ENCODE measurements at places on chromosomes 6 and 20. TPM values are rescaled to one million over a fixed set of nuclear protein-coding genes. Genes with fewer than 3 reads are reported as not detected.

DNA sequence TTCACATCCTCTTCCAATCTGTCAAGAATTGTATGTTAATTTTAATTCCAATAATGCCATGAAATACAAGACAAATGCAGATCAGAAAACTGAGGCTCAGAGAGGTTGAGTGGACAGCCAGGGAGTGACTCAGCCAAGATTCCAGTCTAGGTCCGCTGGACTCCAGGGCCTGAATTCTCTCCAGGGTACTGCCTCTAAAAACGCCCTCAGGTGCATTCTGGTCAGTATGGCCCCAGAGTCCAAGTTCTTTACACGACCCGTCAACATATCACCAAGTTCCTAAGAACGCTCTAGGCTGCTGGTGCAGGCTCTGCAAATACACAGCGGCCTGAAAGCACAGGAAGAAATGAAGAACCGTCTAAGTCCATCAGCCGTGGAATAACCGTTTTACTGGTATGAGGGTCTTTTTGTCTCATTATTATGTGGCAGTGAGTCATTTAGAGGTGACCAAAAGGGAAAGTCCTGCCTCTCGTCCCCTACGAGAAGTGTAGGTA lies 709 bp upstream of the ASXL1 start:
- no peak for DNase-seq
- peaks cover 10% of the 10 kb centered on the region for H3K36me3 ChIP-seq
- peak overlapping the region; percentile 100 for H3K27ac ChIP-seq

- no peak overlapping the region for H3K4me3 ChIP-seq
- H3K27me3 ChIP-seq, result no peaks in the 10 kb centered on the region
- H3K4me1 ChIP-seq, result peaks cover 3% of the 10 kb centered on the region
- peaks cover 11% of the 10 kb centered on the region for H3K36me3 ChIP-seq
These were observed 27.9 kb downstream of the CENPW start for GRCh38 chr6:126367849-126368248.

GRCh38 chr6:52049252-52050050 lies 38.0 kb downstream of the PKHD1 start:
- no peaks in the 10 kb centered on the region for H3K36me3 ChIP-seq
- H3K27me3 ChIP-seq, result peaks cover 12% of the 10 kb centered on the region
- no peak overlapping the region for H3K4me3 ChIP-seq
- no peak overlapping the region for H3K27ac ChIP-seq
- no peak for DNase-seq

GRCh38 chr20:49247792-49248191 lies 28.6 kb downstream of the DDX27 start:
- DNase-seq, result no peak
- peaks cover 6% of the 10 kb centered on the region for H3K4me1 ChIP-seq
- no peak overlapping the region for H3K4me3 ChIP-seq

- H3K27ac ChIP-seq, result no peak overlapping the region
- H3K27me3 ChIP-seq, result no peaks in the 10 kb centered on the region
- H3K4me1 ChIP-seq, result peaks cover 4% of the 10 kb centered on the region
- DNase-seq, result no peak
- no peak overlapping the region for H3K4me3 ChIP-seq
- peaks cover 4% of the 10 kb centered on the region for H3K36me3 ChIP-seq
These were observed 25.6 kb upstream of the AHI1 start for GRCh38 chr6:135522965-135523692.

CCN6 gene
- total RNA-seq, result not detected

BPIFB2 gene
- not detected for total RNA-seq

CST7 gene
- 92.0 TPM for total RNA-seq

DNA sequence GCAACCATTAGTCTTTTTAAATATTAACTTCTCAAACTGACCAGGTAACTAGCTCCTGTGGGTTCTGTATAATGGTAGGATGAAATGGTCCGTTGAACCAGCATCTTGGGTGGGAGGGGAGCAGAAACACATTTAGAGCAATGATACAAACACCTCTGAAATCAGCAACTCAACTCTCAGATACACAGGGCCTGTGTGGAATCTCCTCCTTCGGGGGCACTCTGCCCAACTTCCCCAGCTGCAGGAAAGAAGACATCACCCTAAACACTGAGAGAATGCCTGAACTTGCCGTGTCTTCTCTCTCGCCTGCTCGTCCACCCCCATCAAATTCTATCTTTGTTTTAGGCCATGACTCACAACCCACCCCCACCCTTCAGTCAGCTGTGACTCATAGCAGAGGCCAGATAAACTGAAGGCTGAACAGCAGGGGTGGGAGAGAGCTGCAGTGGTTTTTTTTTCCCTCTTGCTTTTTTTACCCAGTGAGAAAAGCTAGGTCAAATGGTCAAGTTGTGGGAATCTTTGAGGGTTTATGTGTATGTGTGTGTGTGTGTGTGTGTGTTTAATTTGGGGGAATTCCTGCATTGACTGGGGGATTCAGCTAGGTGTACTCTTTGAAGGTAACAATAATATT lies 593.4 kb upstream of the JAG1 start:
- H3K27ac ChIP-seq, result no peak overlapping the region
- no peak for DNase-seq
- no peak overlapping the region for H3K4me3 ChIP-seq
- no peaks in the 10 kb centered on the region for H3K4me1 ChIP-seq
- no peaks in the 10 kb centered on the region for H3K36me3 ChIP-seq
- H3K27me3 ChIP-seq, result no peaks in the 10 kb centered on the region

DNA sequence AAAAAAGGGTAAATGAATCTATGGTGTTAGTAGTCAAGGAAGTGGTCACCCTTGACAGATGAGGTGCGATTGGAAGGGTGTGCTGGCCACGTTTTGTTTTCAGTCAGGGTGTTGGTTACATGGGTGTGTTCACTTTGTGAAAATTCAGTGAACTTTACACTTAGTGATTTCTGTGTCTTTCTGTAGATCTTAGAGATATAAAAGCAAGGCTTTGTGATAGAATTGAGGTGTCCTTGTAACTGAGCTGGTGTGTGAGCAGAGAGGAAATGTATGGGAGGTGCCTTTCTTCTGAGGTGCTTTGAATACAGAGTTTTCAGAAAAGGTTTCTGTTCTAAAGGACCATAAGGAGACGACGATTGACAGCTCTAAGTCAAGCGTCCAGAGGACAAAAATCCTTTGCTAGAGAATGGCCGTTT lies 90.5 kb downstream of the SAMD3 start:
- peaks cover 52% of the 10 kb centered on the region for H3K36me3 ChIP-seq
- DNase-seq, result peak; percentile 41
- peak overlapping the region; percentile 94 for H3K27ac ChIP-seq
- H3K4me3 ChIP-seq, result peak overlapping the region; percentile 74

- peaks cover 43% of the 10 kb centered on the region for H3K4me1 ChIP-seq
- peaks cover 14% of the 10 kb centered on the region for H3K36me3 ChIP-seq
- H3K27me3 ChIP-seq, result no peaks in the 10 kb centered on the region
- H3K4me3 ChIP-seq, result peak overlapping the region; percentile 28
These were observed 100.8 kb downstream of the TNFAIP3 start for GRCh38 chr6:137967689-137968454.

DNA sequence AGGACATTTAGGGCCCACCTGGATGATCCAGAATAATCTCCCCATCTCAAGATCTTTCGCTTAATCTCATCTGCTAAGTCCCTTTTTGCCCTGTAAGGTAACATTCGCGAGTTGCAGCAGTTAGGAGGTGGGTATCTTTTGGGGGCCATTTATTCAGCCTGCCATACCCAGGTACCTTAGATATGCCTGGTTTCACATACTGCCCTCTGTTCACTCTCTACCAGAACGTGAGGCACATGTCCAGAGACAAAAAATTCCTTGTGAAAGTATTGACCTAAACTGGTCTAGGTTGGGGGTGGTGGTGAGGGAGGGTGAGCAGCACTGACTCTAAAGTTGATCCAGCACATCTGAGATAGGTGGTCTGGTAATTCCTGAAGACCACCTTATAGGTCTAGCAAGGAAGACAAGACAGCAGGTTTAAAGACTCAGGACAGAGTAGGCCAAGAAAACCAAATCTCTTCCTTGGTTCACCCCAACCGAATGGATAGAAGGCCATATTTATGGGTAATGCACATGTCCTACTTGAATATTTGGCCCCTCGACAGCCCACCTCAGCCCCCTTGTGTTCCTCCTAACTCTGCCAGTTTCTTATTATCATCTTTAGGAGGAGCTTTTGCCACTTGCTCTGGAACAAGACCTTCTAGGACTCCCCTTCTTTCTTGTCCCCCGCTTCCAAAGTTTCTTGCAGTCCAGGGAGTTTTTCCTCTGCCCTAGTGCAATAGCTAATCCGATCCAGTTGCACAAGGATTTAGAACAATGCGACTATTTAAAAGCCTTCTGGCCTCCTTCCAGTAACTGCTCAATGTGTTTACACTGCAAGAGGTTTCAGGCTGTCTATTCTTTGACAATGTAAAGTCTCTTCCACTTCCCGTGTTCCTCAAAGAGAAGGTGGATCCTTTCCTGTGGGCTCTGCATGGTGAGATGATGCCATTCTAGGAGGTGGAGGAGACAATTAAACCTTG lies 213.0 kb upstream of the LAMP5 start:
- no peaks in the 10 kb centered on the region for H3K4me1 ChIP-seq
- H3K27ac ChIP-seq, result no peak overlapping the region
- no peak overlapping the region for H3K4me3 ChIP-seq
- no peaks in the 10 kb centered on the region for H3K27me3 ChIP-seq
- H3K36me3 ChIP-seq, result no peaks in the 10 kb centered on the region

DSP gene
- 0.17 TPM for total RNA-seq

ABCC10 gene
- total RNA-seq, result 51.0 TPM

DNA sequence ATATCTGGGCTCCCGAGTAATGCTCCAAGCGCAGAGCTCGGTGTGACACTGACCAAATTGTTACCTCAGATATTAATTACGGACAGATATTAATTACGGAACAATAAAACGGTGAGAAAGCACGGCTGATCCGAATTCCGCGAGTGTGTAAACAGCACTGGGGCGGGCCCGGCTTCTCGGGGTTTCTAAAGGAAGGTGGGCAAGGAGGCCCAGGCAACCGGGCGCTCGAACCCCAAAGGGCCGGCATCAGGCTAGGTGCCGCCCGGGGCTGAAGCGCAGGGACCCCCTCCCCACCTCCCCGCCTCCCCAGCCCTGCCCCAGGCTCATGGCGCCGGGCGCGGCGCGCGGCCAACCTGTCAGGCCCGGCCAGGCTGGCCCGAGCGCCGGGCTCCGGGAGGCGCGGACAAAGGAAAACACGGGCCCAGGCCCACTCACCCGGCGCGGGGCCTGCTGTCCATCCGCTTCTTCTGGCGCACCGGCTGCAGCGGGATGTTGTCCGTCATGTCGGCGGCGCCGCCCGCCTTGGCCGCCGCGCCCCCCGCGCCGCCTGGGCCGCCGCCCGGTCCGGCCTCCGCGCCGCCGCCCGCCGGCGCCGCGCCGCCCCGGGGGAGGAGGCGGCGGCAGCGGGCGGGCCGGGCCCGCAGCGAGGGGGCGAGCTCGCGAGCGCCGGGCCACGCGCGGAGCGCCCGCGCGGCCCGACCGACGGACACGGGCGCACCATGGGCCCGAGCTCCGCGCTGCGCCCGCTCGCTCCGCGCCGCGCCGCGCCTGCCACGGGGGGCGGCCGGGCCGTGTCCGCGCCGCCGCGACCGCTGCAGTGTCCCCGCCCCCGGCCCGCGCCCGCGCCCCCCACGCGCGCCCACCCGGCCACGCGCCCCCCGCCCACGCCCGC lies at the start of gene ATP9A:
TSS of gene ATP9A (minus strand) at position 524 of the 892 bp plus-strand sequence. CDS start at position 503, 21 bp downstream.
- peak within 1 kb of the TSS; percentile 51 for H3K27ac ChIP-seq
- peaks cover 2% of the 10 kb centered on the region for H3K36me3 ChIP-seq
- peaks cover 51% of the 10 kb centered on the region for H3K27me3 ChIP-seq
- H3K4me3 ChIP-seq, result peak within 1 kb of the TSS; percentile 72
- peak; percentile 27 for DNase-seq

- no peak for DNase-seq
- H3K27ac ChIP-seq, result peak overlapping the region; percentile 93
- no peaks in the 10 kb centered on the region for H3K27me3 ChIP-seq
- peaks cover 28% of the 10 kb centered on the region for H3K36me3 ChIP-seq
These were observed 942 bp downstream of the ACAT2 start for GRCh38 chr6:159762681-159763293.

DNA sequence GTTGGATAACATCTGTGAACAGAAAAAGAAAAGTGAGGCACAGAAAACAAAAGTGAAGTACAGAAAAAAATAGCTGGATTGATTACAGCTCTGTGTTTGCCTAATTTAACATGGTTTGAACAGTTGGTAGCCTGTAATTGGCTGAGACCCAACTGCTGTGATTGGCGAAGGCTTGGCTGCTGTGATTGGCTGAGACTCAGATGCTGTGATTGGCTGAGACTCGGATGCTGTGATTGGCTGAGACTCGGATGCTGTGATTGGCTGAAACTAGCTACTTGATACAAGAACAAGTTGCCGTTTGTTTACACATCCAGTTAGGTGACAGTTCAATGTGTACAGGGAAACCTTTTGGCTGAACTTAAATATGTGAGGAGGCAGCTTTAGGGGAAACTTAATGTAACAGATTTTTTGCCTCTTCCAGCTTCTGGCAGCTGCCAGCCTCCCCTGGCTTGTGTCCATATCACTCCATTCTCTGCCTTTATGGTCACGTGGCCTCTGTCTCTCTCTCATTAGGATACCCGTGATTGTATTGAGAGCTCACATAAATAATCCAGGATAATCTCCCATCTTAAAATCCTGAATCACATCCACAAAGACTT lies 223.4 kb upstream of the FOXA2 start:
- no peak overlapping the region for H3K4me3 ChIP-seq
- DNase-seq, result no peak
- no peaks in the 10 kb centered on the region for H3K27me3 ChIP-seq
- H3K36me3 ChIP-seq, result no peaks in the 10 kb centered on the region
- H3K4me1 ChIP-seq, result no peaks in the 10 kb centered on the region

GRCh38 chr6:13428583-13429405 lies 58.6 kb downstream of the GFOD1 start:
- H3K36me3 ChIP-seq, result peaks cover 2% of the 10 kb centered on the region
- peak overlapping the region; percentile 92 for H3K27ac ChIP-seq
- peaks cover 63% of the 10 kb centered on the region for H3K4me1 ChIP-seq
- DNase-seq, result no peak

DNA sequence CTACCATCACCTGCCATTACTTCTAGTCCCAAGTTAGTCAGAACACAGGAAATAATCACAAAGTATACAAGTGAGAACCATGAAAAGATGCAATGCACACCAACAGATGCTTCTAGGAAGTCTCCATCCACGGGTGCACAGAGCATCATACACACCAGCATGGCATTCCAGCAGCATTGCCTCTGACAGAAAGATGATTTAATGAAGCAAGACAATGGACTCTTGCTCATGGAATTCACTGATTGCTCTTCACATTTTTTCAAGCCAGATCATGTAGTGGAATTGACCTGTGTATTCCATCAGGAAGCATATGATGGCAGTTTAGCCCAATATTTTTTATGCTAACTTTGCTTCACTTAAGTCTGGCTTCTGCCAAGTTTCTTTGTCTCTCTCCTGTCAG lies 406.3 kb upstream of the RGS17 start:
- no peaks in the 10 kb centered on the region for H3K27me3 ChIP-seq
- H3K4me1 ChIP-seq, result no peaks in the 10 kb centered on the region
- no peak for DNase-seq
- no peak overlapping the region for H3K4me3 ChIP-seq
- no peaks in the 10 kb centered on the region for H3K36me3 ChIP-seq

Data from activated naive CD8-positive, alpha-beta T cell treated with anti-CD3 and anti-CD28 coated beads, Interleukin-2, amount 10 ng/mL, durations not matched to agents 7 days and 5 days (primary cell).